ENCODE measurements at places on chromosomes 7 and 10.

DNA sequence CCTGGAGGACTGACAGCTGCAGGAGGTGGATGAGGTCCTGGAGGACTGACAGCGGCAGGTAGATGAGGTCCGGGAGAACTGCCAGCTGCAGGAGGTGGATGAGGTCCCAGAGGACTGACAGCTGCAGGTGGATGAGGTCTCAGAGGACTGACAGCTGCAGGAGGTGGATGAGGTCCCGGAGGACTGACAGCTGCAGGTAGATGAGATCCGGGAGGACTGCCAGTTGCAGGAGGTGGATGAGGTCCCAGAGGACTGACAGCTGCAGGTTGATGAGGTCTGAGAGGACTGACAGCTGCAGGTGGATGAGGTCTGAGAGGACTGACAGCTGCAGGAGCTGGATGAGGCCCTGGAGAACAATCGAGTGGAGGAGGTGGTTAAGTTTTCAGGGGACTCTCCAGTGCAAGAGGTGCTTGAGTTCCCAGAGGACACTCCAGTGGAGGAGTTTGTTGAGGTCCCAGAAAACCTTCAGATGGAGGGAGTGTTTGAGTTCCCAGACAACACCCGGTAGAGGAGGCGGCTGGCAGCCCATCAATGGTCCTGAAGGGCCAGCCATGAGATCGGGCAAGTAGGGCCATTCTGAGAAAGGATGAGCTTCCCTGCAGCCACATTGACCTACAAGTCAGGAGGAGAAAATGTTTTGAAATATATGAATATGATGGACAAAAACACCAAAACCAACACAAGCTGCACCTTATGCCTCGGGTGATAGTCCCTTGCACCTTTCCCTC is 4.7 kb upstream of the EIF5AL1 start:
- DNase-seq = no peak

- DNase-seq = no peak
Measured at GRCh38 chr7:130423501-130424037, 17.2 kb downstream of the CEP41 start.

DNA sequence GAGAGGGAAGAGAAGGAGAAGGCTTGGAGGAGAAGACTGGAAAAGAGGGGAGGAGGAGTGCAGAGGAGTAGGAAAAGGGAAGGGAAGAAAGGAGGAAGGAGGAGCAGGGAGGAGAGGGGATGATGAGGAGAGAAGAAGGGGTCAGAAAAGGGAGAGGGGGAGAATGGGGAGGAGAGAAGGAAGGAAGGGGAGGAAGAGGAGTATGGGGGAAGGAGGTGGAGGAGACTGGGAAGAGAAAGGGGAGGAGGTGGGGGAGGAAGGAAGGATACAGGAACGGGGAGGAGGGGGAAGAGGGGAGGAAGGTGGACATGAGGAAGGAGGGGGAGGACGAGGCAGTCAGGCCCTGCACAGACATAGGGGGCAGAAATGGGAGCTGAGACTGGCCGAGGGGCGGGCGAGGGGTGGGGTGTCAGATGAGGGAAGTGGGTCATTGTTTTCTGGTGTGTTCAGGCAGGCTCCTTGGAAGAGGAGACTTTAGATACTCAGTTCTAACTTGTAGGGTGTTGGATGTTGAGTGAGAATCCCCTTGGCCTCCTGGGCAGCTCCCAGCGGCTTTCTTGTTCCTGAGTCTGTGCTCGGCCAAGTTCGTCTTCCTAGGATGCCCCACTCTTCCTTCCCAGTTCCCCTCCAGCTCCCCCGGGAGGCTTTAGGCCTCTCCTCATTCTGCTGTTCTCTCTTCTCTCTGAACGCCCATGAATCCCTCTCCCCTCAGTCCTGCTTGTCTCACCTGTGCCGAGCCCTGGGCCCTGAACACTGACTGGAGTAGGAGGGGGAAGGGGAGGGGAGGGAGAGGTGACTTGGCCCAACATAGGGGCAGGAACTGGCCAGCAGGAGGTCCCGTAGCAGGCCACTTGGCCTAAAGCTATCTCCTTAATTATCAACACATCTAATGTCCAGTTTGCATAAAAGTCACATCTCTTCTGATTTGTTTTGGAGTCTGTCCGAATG is 12.8 kb upstream of the CRHR2 start:
- DNase-seq = no peak

GRCh38 chr10:118504467-118505205 is 90.8 kb downstream of the PRLHR start:
- DNase-seq = no peak

DNA sequence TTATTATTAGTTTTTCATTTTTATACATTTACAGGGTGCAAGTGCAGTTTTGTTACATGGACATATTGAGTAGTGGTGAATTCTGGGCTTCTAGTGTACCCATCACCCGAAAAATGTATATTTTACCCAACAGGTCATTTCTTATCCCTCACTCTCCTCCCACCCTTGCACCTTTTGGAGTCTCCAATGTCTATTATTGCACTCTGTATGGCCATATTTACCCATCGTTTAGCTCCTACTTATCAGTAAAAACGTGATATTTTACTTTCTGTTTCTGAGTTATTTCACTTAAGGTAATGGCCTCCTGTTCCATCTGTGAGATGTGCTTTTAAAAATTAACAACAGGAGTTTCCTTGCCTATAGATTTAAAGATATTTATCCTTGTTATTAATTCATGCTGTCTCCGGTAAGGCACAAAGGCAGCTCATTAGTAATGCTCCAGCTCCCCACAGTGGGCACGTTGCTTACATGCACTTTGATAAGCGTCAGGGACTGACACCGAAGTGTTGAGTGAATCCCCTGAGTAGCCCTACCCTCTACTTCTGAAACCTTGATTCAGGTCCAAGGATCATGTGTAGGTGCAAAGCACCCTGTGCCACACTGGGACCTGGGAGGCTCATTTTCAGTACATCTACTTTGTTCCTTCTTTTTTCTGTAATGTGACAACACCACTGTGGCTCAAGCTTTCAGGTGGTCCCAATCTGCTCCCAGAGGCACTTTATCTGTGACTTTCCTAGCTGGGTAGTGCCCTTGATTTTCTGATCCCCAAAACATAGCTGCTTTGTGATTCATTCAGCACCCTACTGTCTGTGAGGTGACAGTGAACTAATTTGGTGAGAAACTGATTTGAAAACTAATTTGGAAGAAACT is 27.3 kb downstream of the HYAL4 start:
- peak; percentile 16 for DNase-seq

GRCh38 chr7:12685550-12685949 is 1.9 kb upstream of the ARL4A start:
- DNase-seq = no peak

GRCh38 chr7:142329062-142329790 is 71.4 kb upstream of the PRSS58 start:
- no peak for DNase-seq

Measured in head of caudate nucleus (tissue), 42 donors.